ENCODE measurements at places on chromosomes 2 and 18.

- DNase-seq, result peak; percentile 51
Measured at GRCh38 chr2:158575051-158575635, 118.4 kb downstream of the PKP4 start.

DNA sequence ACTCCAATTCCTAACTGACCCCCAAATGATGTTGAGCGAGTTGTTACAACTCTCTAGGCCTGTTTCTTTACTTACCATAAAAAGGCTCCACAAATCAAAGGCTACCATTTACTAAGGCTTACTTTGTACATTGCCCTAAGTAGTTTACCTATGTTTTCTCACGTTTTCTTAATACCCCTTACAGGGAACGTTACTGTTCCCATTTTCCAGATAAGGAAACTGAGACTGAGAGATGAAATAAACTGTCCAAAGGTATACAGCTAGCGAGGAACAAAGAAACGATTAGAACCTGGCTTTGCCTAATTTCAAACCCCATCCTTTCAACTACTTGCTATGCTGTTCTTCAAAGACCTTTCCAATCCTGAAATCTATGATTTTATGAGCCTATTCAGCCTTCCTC lies 74.8 kb upstream of the SPTBN1 start:
- no peak for DNase-seq

GRCh38 chr2:232485348-232485756 lies 2.3 kb downstream of the ECEL1 start:
- DNase-seq, result no peak

DNA sequence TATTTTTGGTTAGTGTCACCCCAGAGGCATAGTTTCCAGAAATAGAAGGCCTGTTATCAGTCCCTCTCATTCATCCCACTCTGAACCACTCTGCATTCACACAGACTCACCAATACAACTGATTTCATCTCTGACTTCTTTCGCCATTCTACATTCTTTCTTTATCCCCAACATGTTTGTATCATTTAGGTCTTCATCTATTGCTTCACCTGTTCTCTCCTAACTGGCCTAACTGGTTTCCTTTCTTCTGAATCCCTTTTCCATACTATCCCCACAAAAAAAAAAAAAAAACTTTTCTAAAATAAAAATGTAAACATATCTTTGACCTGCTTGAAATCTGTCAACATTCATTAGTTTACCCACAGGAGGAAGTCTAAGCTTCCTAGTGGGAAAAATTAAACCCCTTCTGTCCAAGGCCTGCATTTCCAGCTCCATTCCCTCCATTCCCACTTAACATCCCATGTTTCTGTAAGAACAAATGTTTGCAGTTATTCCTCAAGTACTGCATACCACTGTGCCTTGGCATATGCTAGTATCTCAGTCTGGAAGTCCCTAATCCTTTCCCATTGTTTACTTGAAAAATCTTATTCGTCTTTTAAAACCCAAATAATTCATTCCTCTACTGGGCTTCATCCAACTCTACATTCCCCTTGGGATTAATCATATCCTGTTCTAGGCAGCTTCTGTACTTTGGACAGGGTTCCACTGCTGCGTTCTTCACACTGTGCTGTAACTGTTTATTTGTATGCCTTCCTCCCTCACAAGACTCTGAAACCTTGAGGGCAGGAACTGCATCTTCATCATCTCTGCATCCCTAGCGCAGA lies 68.5 kb downstream of the FIGN start:
- DNase-seq, result peak; percentile 95

DNA sequence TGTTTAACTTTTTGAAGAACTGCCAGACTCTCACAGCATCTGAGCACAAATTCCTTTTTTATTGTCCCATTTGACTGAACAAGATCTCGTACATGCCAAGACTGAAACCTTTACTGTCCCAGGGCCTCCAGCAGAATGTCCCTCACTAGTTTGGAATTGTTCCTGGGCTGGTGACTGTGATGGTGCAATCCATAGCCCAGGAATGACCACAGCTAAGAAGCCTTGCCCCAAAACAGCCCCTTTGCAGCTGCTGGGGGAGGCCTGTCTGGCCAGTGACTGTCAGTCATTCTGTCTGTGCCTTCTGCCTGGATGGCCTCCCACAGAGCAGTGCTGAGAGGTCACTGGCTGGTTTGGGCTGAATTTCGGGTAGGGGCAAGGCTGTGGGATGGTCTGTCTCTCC lies 184.5 kb upstream of the MSH6 start:
- no peak for DNase-seq

- DNase-seq, result no peak
Measured at GRCh38 chr2:227719641-227720040, 1.8 kb upstream of the SLC19A3 start.

DNA sequence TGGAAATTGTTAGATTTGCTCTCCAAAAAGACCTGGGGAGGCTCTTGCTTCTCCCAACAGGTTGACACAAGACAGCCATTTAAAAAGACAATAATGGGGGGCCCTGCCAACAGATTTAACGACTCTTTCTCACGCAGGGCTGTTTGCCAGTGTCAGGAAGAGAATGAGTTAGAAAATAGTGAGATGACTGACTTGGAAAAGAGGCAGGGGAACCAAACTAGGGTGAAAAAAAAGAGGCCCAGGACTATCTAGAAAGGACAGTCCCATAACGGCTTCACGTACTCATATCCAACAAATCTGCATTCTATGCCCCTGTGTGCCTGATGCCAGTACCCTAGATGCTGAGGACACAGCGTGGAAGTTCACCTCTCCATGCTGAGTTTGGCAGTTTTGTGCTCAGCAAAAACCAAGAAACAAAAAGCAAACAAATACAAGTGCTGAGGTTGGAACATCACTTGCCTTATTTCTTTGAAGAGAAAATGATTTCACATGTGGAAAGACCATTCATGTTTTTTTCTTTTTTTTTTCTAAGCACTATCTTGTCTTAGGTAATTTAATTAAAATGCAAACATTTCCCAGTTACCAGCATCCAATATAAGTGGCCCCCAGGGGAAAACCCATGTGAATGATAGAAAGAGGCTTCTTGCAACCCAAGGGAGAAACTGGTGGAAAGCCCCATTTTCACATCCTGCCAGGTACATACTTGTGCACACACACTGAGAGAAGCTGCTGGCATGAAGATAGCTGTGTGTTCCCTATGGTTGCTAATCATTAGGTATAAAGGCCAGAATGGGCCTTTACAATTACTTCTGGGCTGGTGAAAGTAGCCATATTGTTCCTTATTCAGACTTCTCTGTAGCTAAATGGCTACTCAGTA lies 10.6 kb upstream of the WIPF1 start:
- no peak for DNase-seq

Data from A172 (cell line).